GM13977 (cell line): ENCODE measurements at places on chromosomes 5 and 9.

DNA sequence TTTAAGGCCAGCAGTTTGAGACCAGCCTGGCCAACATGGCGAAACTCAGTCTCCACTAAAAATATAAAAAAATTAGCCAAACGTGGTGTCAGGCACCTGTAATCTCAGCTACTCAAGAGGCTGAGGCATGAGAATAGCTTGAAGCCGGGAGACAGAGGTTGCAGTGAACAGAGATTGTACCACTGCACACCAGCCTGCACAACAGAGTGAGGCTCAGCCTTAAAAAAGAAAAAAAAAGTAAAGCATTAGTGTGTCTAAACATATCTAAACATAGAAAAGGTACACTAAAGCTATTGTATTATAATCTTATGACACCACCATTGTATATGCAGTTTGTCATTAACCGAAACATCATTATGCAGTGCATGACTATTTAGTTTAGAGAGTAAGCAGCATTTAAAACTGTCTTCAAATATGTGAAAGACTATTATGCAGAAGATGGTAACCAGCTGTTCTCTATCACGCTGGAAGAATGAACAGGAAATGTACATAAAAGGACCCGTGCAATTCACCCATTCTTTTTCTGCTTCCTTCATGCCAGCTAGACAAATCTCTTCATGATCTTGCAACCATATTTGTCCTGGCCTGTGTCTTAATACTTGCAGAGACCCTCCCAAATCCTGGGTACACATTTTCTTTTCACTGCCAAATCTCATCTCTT is 58.6 kb downstream of the ITGA1 start:
- DNase-seq, result no peak

GRCh38 chr5:146891511-146891910 is 13.0 kb upstream of the PPP2R2B start:
- no peak for DNase-seq

DNA sequence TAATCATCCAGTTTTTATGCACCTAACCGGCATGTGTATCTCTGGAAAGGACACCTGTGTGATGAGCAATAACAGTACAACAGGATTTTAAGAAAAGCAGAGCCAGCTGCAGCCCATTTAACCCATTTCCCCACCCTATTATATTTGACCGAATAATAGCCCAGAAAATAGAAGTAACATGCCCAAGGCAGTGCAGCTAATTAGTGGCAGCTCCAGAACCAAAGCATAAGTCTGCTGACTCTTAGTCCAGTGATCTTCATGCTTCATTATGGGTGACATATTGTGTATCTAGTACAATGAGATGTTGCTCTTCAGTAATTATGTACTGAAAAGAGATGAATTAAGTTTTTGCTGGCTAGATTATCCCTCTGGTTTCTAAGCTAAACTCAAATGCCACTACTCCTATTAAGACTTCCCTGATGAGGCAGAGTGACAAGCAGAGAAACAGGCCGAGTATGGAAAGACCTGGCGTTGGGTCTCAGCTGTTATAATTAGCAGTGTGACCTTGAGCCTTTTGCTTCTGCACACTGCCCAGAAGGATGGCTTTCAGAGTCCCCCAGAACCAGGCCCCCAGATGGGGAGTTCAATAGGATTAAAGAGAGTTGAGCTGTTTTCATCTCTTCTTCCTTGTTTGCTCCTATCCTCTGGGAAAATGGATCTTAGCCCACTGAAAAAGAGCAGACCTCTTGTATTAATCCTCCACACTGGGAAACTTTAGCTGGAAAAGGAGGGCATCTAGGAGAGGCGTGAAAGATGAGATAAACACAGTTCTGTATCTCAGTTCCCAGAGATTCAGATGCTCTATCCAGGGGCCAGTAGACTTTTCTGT is 10.8 kb upstream of the C1QTNF3 start:
- no peak for DNase-seq

DNA sequence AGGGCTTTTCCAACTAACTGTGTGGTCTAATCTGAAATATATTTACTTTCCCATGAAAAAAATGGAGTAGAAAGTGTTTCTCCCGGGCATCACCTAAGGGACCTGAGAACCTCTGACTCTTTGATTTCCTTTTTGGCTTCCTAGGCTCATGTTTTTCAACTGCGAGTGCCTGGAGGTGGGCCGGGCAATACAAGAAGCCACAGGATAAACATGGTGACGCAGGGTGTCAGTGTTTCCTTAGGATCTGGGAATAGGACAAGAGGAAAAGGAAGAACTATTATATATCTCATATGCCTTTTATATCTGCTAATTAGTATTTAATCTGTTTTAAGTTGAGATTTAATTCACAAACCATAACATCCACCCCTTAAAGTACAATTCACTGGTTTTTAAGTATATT is 11.4 kb upstream of the LECT2 start:
- no peak for DNase-seq

GRCh38 chr9:37424204-37424685 is 1.7 kb downstream of the GRHPR start:
- DNase-seq, result no peak

GRCh38 chr9:89025553-89025952 is 34.3 kb downstream of the S1PR3 start:
- no peak for DNase-seq

DNA sequence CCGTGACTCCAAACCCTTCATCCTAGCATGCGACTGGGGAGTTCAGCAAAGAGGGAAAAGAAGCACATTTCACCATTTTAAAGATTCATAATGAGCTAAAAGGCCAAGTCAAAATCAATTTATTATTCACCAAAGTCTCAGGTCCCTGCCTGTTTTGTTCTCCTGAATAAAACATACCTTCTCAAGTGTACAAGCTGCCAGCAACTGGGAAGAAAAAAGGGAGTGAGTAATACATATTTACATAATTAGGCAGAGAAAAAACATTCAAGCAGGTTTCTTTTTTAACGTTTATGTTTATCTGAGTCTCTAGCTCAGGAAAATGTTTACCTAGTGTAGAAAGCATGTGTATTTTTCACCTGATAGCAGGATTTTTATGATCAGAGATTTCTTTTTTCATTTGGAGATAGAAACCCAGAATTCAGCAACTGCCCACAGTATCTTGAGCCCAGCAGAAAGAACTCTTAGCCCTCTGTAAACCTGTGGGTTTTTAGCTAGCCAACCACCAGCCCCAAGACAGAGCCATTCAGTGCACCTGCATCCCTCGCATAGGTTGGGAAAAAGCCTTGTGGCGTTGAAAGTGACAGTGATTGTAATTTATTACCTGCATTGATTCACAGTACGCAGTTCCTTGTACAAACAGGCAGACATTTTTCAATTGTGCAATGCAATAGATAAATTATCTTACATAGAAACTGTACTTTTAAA is 117.9 kb upstream of the GRIA1 start:
- DNase-seq, result no peak

- DNase-seq, result no peak
Measured at GRCh38 chr5:180370861-180371641, 17.9 kb upstream of the GFPT2 start.

GRCh38 chr5:21711866-21712758 is 1141.0 kb downstream of the CDH12 start:
- DNase-seq, result no peak

DNA sequence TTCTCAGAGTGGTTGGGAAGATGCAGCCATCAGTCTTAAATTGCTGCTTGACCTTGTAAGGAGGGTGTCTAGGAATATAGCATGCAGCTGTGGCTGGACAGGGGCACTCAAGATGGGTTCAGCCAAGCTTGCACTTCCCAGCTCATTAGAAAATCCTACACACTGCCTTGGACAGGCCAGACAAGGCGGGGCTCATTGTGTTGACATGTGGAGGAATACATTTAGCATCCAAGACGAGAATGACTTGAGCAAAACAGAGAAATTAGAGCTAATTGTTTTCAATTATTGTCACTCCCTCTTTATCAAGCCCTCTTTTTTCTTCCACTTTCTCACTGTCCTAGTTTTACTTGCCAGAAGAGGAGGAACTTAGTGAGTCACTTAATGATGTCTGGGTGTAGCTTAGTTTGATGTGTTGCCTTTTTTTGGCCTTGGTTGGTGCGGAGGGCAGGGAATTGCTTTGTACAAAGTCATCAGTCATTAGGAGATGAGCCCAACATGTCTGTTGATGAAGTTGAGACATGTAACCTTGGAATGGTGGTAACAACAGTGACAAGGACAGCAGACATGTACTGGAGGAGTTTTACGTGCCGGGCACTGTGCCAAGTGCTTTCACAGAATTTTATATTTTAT is 1219.3 kb upstream of the WWC1 start:
- no peak for DNase-seq

DNA sequence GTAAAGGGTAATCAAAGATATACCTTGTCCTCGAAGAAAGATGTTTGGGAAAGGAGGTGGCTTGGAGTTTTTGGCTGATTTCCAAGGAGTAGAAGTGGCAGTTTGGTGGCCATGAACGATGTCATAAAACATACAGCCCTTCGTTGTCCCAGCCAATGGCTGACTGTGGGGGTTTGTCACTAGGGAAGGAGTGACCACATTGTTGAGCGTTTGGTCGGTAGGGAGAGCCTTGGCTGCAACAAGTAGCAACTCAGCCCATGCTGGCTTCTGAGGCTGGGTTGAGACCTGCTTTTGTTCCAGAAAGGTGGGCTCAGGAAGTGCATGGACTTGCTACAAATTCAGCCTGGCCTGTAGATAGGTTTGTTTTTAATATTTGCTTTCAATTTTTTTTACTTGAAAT is 128.3 kb downstream of the BOD1 start:
- no peak for DNase-seq

DNA sequence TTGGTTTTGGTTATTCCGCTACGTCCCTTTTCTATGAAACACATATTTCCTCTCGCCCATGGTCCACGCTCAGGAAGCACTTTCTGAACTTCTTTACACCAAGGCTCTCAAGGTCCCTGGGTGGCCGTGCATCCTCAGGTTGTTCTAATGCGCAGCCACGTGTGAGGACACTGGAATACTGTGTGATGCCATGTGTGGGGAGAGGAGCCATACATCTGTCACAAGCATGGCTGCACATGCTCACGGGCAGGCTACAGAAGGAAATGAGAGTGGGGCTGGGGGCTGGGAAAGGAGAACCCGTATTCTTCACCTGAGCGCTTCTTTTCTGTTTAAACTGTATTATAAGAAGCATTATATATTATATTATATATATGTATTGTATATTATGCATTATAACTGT is 36.7 kb downstream of the PRRT1B start:
- no peak for DNase-seq

GRCh38 chr5:7018198-7018597 is 305.0 kb downstream of the TENT4A start:
- no peak for DNase-seq

DNA sequence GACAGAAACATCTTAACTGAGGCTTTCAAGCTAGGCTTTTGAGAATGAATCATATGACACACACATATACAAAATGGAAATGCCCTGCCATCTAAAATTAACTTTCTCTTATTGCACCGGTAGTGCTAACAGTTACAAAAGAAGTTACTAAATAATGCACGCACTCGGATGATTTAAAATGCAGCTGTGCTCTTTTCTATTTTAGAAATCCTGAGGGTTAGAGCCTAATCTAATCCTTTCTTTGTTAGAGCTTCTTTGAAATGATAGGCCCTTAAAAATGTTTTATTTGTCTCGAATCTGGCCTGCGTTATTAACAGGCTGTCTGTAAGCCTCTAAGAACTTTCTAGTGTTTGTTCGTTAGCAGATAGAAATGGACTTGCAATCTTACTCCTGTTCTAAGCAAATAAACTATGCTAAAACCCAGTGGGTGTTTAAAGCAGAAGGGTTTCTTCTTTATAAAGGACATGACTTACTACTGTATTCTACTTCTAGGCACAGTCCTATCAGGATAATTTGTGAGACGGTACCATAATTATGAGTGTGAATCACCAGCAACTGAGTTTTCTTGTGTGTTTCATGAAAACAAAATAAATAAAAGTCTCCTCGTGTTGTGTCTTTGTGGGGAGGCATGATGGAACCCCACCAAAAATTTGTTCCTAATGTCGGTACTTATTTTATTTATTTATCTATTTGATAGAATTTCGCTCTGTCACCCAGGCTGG is 69.2 kb upstream of the MYO10 start:
- no peak for DNase-seq

DNA sequence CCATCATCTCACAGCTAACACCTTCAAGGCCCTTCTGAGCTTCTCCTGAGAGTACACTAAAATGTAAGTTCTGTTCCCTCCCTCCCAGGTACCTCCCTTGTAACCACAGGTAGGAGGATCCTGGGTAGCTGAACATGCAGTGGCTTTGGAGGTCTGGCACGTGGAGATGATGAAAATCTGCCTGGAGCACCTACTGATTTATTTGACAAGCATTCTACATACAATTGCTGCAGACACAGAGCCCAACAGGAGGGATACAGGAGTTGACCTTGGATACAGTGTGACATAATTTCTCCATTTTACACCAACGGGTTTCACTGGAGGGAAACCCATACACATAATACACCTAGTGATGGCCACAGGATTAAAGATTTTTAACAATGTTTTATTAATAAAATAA is 478.7 kb downstream of the SEMA5A start:
- no peak for DNase-seq

DNA sequence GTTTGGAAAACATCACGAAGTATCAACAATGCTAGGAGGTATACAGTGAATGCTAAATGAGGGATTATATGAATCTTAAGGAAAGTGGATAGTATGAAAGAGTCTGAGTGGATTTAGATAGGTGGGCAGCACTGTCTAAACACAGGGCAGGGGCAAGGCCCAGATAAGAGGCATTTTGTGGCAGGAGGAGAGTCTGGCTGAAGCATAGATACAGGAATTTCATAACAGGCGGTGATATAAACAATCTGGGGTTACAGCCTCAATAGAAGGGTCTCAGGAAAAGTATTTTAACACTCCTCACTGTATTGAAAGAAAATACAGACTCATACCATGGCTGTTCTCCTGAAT is 96.9 kb downstream of the PLPP1 start:
- no peak for DNase-seq

DNA sequence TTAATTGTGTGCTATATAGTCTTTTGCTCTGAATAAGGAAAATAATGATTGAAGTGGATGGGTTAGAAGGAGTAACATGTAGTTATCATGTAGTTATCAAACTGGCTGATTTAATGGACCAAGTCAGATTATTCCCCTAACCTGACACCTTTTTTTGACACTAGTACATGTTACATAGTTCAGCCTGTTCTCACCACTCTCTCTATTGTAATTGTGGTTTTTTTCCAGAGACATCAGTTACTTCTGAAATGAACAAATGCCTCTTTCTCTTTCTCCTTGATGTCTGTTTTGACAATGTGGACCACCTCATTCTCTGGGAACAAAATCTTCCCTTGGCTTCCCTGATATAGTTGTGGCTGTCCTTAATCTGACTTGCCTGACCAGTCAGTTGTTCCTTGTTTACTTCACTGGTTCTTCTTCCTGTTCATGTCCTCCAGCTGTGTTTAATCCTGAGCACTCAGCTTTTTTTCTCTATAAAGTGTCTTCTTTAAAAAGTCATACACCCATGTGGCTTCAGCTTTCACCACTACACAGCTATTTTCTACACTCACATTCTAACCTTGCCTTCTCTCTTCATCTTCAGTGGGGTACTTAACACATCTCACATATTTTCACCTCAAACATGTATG is 243.4 kb downstream of the ARRDC3 start:
- no peak for DNase-seq

GRCh38 chr9:121926351-121926801 is 166.7 kb downstream of the TTLL11 start:
- no peak for DNase-seq

GRCh38 chr5:35887321-35888100 is 30.8 kb downstream of the IL7R start:
- DNase-seq, result no peak

- no peak for DNase-seq
Measured at GRCh38 chr5:119876522-119876921, 247.2 kb downstream of the FAM170A start.

GRCh38 chr9:136590821-136591752 is 45.2 kb upstream of the NOTCH1 start:
- DNase-seq, result no peak
